NCI-H1092 treated with DMSO at 0.1 percent for 48 hours (cell line): ENCODE measurements at places on chromosomes 12 and 14.

DNA sequence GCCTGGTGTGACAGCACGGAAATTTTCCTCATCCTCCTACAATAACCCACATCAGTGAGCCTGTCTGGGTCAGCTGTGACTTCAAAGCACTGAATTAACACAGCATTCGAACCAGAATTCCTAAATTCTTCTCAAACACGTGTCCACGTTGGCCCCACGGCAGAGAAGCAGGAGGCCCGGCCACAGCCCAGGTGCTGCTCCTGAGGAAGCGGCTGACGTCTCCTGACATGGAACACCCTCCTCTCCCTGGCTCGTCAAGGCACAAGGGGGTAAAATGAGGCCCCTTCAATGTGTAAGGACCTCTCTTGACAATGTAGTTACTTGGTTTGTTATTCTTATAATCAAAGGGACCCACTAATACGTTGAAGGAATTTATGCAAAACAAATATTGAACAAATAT, 156.3 kb upstream of the GSC start:
- DNase-seq, result no peak

GRCh38 chr12:59887178-59887577, 291.3 kb downstream of the SLC16A7 start:
- DNase-seq, result no peak

DNA sequence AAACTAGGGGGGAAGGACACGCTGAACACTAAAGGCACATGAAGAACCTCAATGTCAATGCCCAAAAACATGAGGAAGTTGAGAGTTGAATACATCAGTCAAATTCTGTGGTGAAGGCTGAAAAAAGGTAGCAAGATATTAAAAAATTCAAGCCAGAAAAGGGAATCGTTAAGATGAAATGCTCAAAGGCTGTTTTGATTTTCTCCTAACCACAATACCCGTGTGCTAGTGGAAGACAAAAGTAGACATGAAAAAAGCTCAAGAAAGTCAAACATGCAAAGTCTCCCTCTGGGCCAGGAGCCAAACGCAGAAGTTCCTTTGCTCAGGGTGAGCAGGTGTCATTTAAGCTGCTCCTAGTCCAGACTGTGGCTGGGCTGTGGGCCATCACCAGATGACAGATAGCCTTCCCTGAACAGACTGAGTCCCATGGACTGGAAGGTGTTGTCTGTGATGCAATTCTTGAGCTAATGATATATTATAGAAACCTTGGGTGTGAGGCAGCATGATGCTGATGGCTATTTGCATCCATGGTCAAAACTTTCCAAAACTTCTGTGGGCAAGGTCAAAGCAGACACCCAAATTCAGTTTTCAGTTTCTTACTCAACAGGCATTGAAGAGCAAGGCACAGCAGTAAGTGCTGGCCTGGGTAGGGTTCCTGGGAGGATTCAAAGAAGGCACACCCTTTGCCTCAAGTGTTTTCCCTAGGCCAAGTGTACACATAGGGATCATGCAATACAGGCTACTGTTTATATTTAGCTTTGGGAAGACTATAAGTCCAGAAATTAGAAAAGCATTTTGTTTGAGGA, 81.6 kb downstream of the MYRFL start:
- no peak for DNase-seq

GRCh38 chr12:6378709-6379472, 3.5 kb upstream of the SCNN1A start:
- DNase-seq, result no peak

DNA sequence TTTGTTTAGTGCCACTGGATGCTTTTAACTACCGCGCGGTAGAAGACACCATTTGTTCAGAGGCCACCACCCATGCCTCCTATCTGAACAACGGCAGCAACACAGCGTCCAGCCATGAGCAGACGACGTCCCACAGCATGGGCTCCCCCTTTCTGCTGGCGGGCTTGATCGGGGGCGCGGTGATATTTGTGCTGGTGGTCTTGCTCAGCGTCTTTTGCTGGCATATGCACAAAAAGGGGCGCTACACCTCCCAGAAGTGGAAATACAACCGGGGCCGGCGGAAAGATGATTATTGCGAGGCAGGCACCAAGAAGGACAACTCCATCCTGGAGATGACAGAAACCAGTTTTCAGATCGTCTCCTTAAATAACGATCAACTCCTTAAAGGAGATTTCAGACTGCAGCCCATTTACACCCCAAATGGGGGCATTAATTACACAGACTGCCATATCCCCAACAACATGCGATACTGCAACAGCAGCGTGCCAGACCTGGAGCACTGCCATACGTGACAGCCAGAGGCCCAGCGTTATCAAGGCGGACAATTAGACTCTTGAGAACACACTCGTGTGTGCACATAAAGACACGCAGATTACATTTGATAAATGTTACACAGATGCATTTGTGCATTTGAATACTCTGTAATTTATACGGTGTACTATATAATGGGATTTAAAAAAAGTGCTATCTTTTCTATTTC, 93.2 kb downstream of the FLRT2 start:
- no peak for DNase-seq

DNA sequence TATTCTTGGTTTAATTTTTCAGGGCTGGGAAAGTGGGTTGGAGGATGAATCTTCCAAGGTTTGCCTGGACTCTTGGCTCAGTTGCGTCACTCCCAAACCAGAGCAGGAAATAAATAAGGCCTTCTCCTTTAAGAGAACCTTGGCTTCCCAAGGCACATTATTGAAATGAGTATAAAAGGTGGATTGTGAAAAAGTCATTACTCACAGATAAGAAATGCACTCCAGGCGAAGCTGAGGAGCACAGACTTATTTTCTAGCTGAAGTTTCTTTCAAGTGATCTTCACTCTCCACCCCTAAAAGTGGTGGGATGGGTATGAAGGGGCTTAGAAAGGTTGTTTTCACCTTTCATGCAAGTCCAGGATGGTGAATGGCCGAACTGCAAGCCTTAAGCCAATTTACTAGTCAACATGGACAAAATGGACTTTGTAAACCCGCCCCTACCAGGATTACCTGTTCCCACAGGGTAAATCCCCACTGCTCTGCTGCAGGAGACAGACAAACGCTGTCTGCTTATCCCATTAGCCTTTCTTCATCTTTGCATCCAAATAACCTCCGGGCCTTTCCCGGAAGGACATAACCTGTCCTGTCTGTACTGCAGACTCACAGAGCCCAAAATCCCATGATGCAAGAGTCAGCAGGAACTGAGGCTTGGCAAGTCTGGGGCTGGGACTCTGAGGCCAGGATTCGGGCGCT, 207.6 kb downstream of the BCL11B start:
- DNase-seq, result no peak

DNA sequence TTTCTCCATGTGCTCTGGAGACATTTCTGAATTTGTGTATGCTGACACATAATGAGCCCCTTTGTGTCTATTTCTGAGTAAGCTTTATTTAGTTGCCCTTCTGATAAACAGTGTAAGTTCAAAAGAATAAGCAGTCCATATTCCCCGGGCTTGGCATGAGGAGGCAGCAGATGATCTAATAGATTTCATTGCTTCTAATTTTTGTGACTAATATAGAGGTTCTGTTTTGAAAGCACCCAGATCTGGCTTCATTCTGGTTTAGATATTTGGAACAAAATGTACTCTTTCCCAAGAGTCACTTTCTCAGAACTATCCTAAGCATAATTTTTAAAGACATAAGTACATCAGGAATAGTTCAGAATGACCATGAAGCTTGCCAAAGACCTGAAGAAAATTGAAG, 290.9 kb downstream of the BTG1 start:
- no peak for DNase-seq

- DNase-seq, result no peak
These were observed 6.8 kb upstream of the SYNE3 start for GRCh38 chr14:95523051-95523814.
